CD4-positive, CD25-positive, alpha-beta regulatory T cell (primary cell): ENCODE measurements at places on chromosomes 6 and 20.

DNA sequence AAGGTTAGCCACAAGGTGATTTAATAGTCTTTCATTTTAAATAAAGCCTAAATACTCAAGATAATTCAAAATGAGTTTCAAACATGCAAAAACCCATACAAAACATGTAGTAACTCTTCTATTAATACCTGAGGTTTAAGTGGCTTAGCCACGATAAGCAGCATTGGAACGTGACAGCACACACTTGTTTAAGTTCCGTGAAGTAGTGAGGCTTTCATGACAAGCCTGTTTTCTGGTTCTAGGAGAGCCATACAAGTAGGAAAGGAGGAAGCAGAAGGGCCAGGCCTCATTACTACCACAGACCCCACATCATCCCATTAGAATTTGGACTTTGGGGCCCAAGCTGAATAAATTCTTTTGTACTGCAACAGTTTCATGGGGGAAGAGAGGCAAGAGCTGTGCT is 54.3 kb upstream of the PRND start:
- DNase-seq = no peak

DNA sequence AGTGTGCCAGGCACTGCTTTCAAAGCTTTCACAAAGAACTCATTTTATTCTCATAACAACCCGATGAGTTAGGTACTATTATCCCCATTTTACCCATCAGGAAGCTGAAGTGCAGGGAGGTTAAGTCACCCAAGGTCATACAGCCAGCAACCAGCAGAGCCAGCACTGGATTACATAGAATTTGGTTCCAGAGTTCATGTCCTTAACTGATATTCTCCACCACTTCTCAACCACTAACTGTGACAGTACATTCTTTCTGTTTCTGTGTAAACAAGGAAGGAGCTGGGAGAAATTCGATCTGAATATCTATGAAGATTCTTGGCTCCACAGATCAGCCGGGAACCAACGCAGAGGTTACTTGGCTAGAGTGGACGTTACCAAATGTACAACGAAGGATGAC is 98.0 kb downstream of the KIF16B start:
- DNase-seq = no peak

DNA sequence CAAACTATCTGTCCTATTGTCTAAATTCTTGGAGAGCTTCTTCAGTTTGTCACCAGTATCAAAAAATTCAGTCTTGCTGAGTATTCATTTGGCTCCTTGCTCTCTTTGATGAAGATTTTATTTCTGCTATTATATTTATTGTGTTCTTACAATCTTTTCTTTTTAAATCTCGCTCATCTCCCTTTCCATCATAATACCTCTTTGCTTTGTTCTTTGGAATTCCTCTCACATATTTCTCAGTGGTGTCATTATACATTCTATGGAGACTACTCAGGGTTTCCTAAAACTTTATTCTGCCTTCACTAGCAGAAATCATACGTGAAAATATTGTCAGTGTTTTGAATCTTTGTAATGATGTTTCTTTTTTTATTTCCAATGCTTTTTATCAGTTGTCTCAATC is 445.2 kb upstream of the ID4 start:
- no peak for DNase-seq

DNA sequence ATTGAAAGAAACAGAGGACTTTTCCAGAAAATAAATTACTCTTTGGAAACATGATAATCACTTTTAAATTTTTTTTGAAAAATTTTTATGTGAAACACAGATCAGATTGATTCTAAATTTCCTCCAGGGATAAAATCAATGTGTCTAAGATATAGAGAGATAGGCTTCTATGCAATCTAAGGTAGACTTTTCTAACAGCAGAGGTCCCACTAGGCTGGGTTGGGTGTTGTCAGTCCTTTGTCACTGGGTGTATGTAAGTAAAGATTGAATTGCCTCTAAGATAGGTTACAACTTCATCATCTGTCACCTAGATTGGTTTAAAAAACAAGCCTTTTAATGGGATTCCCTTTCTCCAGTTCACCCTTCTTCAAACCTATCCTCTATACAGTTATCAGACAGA is 449.9 kb downstream of the DHX35 start:
- no peak for DNase-seq

GRCh38 chr6:71038711-71039344 is 82.0 kb upstream of the B3GAT2 start:
- DNase-seq = no peak

DNA sequence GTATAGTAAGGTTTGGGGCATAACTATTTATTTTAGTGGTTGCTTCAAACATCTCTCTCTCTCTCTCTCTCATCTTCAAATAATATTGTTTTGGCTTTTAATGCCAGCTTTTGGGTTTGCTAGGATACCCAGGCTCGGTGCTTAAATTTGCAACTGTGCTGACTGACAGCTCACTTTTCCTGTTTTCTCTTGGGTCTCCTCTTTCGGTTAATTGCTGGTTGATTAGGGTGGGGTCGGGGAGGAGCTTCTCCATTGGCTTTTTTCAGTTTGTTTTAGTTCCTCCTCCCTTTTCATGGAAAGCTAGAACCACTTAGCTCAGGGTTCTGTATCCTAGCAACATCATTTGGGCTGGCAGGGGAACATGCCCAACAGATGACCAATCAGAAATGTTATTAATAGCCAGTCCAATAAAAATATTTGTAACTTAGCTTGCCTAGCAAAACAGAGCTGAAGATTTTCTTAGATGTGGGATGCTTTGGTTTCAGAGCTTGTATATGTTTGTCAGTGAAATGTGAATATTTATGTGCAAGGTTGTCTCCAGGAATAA is 11.3 kb downstream of the TFAP2B start:
- no peak for DNase-seq

DNA sequence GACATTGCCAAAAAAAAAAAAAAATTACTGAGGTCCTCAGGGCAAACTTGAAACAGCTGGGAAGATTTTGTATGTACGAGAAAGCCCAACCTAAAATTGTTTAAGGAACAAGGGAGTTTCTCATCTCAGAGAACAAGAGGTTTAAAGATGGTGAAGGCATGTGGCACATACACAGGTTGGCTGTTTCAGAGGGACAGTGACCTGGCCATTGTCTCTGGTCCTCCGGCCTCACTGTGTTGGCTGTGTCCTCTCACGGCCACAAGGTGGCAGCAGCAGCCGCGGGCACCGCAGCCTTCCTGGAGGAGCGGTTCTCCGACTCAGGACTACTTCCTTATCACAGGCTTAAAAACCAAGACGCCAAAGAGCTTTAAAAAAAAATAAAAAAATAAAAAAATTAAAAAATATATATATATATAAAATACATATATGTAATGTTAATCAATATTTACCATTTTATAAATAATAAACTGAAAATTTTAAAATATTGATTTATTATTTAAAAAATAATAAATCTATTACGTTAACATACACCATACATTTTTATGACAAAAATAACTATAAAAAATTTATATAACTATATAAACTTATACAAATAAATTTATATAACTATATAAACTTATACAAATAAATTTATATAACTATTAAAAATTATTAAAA is 52.8 kb downstream of the GTF2H5 start:
- peak; percentile 80 for DNase-seq
